Fibroblast of skin of abdomen (primary cell): ENCODE measurements at places on chromosomes 12 and 14.

- no peak for DNase-seq
Observed at GRCh38 chr14:95463171-95463901, 53.1 kb downstream of the SYNE3 start.

GRCh38 chr12:41013881-41014642 is 174.1 kb upstream of the PDZRN4 start:
- DNase-seq, result peak; percentile 11

GRCh38 chr12:127811988-127812387 is 455.0 kb upstream of the TMEM132C start:
- DNase-seq, result peak; percentile 95

GRCh38 chr14:59356312-59356711 is 108.9 kb downstream of the GPR135 start:
- DNase-seq, result no peak

- DNase-seq, result peak; percentile 42
Observed at GRCh38 chr12:47188576-47189441, 109.0 kb upstream of the AMIGO2 start.

GRCh38 chr12:122895320-122895703 is 612 bp downstream of the VPS37B start:
- DNase-seq, result no peak

- peak; percentile 33 for DNase-seq
Observed at GRCh38 chr12:76190299-76190698, 105.8 kb upstream of the NAP1L1 start.

DNA sequence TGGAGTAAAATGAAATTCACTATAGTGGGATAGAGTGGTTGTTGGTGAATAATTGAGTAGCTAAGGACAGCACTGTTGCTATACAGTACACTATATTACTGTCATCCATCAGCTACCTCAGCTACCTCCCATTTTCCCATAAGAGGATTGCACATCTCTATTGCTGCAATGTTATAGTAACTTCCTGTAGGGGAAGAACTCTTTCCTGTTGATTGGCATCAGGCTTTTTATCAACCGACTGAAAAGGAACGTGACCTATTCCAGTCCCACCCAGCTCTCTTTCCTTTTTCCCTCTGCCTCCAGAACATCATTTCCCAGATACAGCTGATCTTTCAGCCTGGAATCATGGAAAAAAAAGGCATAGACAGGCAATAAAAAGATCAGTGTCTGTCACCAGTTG is 117.4 kb downstream of the ADAMTS20 start:
- DNase-seq, result no peak

DNA sequence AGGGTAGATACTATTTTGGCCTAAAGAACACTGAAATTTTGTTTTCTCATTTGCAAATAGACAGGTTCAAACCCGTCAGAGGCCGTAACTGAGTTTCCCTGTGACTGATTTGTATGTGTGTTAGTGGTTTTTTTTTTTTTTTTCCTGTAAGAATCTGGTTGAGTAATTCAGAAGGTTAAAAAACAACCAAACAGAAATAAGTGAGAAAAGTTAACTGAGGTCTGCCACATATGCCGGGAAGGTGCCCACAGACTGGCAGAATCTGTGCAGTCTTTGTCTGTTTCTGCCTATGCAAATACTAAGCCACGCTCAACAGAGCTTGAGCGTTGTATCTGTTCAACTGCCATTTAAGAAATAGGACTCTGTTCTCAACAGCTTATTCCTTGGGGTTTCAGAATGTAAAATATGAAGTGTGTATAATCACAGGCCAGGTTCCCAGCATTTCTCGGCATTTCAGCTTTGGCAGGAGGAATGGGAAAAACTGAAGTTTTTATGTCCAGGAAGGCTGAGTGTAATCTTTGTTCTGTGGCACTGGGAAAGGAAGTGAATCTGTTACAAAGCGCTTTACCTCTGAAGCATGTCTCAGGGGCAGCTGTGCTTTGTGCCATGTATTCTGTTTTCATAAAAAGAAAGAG is 181.9 kb downstream of the PRKCH start:
- no peak for DNase-seq

DNA sequence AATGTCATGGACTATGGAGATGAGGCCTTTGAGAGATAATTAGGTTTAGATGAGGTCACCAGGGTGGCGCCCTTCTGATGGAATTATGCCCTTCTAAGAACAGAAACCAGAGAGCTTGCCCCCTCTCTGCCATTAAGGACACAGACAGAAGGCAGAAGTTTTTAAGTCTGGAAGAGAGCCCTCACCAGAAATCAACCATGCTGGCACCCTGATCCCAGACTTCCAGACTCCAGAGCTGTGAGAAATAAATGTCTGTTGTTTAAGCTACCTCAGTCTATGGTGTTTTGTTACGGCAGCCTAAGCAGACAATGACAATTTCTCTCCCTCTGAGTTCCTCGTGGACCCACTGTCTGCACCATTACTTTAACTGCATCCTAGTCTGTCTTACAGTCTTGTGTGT is 382.0 kb downstream of the GXYLT1 start:
- DNase-seq, result no peak

DNA sequence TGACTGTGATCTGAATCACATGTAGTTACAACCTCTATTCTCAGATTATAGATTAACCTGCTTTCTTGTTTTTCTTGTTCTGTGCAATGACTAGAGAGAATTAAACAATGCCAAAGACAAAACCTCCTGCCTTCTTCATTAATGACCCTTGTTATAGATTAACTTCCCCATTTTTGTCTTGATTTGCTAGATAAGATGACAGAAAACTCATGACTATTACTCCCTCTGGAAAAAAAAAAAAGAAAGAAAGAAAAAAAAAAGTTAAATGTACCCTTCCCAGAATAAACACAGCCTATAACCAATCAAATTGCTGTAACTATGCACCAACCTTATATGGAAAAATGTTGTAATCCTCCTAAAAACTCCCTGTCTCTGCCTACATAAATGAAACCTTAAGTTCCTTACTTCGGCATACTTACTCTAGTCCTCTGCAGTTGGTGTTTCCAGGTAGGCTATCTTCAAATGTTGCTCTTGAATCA is 41.1 kb upstream of the PCED1B start:
- peak; percentile 39 for DNase-seq

DNA sequence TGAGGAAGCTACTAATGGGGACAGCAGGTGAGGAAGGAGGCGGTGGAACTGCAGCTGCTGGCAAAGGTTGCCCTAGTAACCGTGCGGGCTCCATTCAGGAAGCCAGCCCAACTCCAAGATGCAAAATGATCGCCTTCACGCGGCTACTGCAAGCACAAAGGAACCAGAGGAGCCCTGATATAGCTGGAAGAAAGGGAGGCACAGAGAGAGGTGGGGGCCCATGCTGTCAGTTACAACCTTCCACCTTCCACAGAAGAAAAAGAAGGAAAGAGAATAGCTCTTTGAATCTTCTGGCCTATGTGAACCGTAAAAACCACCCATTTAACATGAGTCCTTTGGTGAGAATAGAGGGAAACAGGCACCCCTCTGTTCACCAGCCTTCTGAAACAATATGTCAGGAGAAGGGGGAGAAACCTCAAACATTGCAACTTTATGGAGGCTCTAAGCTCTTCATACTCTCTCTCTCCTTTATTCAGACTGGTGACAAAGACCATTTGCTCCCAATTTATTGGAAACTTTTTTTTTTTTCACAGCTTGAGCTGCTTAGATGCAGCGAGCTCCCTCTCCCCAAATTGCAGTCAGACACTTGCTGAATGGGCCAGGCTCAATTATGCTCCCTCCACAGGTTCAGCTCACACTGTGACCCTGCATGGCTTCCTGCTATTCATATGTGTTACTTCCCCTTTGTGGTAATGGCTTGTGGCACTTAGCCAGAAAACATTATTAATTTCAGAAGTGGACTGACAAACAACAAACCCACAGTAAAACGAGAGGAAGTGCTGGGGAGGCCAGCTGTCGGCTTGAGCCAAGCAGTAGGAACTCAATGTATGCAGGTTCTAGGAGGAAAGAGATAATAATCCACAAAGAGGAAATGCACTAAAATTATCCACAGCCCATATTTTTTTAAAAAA is 6.2 kb downstream of the DUSP6 start:
- DNase-seq, result peak; percentile 55

GRCh38 chr12:123063535-123063934 is 83.1 kb downstream of the ARL6IP4 start:
- DNase-seq, result no peak

DNA sequence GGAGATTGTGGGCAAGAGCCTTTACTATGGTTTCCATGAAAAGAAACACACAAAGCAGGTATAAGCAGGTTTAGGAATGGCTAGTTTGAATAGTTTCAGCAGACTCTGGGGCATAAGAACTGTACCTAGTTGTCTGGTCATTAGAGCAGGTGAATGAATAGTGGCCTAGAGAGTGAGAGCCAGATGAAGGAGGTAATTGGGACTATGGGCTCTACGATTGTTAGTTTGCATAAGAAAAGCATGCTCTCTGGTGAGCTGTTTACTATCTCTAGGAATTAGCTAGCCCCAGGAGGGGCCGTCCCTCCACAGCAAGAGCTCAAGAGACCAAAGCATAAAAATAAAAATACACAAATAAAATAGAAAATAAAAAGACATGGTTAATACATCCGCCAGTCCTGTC is 397.5 kb upstream of the GARIN6 start:
- no peak for DNase-seq

- no peak for DNase-seq
Observed at GRCh38 chr12:6950401-6950801, 755 bp upstream of the PTPN6 start.

DNA sequence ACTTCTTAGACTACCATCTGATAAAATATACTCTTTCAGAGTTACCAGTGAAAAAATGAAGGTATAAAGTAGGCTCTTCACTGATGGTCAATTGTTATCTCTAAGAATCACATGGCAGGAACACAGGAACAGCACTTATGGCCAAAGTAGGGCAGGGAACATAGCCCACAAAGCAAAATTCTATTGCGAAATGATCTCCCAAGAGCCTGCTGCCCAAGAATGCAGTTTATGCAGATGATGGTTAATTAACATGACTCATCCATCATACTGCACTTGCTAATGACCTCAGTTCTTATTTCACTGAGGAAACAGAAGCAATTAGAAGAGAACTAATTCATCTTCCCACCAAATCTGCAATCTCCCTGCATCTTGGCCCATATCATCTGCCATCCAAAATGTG is 133.8 kb downstream of the SLC2A13 start:
- peak; percentile 37 for DNase-seq

DNA sequence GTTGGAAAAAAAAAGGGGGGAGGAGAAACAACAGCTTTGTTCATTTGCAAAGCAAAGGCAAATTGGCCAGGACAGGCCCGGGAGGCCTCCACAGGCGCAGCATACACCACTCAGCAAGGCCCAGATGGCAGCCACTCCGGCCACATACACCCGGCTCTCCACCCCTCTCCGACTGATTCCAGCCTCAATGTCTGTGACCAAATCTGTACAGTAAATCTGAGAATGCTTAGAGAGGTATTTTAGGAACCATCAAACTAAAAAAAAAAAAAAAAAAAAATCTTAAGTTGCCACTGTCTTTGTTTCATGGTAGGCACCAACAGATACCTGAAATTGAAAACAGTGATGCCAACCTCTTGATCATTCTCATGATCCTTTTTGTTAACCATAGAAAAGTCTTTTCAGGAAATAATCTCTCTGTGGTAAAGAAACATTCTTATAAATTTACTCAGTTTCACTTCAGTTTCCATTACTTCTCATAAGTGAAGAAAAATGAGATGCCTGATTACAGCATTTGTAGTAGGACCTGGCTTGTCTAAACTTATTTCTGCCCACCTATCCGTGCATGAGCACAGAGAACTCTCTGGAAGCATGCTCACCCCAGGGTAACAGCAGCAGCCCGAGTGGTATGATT is 20.2 kb downstream of the VPS37B start:
- peak; percentile 40 for DNase-seq

DNA sequence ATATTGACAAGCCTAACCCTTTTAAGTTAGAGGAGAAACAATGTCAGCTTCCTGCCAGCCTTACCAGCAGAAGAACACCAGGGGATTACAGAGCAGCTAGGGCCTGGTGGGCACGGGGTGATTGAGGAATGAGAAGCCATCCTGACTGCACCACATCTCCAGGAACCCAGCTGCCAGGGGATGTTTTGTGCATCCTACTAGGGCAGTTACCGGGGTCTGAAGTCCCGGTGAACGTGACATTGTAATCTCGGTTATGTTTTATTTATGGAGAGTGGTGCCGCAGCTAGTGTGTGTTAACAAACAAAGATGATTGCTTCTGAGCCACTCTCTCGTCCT is 115.9 kb downstream of the BCL11B start:
- DNase-seq, result no peak

DNA sequence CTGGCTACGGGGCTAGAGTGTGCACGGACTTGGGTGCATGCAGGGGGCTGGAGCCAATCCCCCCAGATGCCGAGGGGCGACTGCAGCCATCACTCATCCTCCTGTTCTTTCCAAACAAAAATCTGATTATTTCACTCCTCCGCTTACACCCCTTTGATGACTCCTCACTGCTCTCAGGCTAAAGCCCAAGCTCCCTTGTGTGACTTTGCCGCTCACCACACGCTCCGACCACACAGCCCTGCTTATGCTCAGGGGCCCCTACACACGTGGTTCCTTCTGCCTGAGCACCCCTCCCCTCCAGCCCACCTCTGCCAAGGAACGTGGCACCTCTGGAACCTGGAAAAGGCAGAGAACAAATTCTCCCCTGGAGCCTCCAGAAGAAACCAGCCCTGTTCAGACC is 13.7 kb downstream of the CHFR start:
- DNase-seq, result no peak

DNA sequence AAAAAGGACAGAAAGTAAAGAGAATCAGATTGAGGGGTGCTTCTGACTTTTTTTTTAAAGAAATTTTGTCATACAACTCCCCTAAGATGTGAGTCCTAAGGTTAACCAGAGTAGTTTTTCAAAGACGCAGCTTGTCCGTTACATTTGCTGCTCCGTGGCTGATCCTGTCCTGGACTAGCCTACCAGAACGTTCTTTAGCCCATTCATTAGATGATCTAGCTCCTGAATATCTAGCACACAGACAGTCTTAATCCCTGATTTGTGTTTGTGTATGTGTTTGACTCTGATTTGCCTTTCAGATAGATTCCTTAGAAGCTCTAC is 60.3 kb downstream of the SAMD4A start:
- DNase-seq, result no peak

GRCh38 chr12:127249428-127249827 is 1017.5 kb upstream of the TMEM132C start:
- no peak for DNase-seq

DNA sequence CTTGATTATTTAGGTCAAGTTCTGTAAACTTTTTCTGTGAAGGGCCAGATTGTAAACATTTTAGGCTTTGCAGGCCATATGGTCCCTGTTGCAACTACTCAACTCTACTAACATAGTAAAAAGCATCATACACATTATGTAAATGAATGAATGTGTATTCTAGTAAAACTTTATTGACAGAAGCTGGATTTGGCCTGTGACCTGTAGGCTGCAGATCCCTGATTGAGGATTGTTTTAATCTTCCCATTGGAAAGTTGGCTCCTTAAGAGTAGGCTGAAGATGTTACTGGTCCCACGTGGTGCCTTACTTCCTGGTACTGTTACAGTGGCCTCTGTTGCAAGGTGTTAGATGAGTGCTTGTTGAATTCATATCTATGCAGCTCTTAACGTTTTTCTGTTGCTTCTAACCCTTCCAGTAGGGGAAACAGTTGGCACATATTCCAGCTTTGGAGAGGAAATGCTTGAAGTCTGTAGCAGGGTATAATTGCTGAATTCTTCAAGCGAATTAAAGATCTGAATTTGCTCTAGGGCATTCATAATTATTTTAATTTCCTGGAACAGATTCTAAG is 133.6 kb upstream of the DNM1L start:
- no peak for DNase-seq

GRCh38 chr12:58727521-58727920 is 192.8 kb downstream of the LRIG3 start:
- peak; percentile 60 for DNase-seq
